ENCODE measurements at places on chromosomes 13 and 19.

GRCh38 chr13:50187352-50188029 is 172.2 kb downstream of the KCNRG start:
- DNase-seq = no peak

- no peak for DNase-seq
These were observed 373.2 kb downstream of the KCNRG start for GRCh38 chr13:50388481-50388880.

DNA sequence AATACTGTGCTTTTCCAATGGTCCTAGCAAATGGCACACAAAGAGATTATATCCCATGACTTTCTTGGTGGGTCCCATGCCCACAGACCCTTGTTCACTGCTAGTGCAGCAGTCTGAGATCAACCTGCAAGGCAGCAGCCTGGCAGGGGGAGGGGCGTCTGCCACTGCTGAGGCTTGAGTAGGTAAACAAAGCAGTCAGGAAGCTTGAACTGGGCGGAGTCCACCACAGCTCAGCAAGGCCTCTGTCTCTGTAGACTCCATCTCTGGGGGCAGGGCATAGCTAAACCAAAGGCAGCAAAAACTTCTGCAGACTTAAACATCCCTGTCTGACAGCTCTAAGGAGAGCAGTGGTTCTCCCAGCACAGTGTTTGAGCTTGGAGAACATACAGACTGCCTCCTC is 82.9 kb downstream of the ZNF737 start:
- no peak for DNase-seq

DNA sequence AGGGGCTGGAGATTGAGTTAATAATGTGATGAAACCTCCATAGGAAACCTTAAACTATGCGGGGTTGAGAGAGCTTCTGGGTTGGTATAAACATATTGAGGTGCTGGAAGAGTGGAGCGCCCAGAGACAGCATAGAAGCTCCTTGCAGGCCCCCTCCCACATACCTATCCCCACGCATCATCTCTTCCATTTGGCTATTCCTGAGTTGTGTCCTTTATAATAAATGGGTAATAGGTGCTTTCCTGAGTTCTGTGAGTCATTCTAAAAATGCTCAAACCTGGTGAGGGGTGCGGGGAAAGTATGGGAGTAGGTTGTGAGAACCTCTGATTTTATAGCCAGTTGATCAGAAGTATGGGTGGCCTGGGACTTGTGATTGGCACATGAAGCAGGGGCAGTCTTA is 14.6 kb downstream of the CCDC122 start:
- DNase-seq = no peak

DNA sequence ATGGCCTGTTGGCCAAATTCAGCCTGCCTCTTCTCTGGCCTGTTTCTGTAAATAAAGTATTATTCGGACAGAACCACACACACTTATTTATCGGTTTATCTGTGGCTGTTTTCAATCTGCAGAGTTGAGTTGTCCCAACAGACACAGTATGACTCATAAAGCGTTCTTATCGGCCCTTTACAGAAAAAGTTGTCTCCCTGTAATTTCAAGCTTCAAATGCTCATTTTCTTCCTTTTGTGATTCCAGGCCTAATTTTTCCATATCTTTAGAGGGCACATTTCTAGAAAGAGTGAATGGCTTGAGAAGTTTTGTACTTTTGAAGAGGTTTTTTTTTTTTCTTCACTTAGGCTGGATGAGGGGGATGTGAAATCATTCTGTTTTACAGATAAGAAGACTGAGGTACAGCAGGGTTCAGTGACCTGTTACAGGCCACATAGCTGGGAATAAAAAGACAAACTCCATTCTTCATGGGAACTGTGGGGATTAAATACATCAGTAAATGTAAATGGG is 440.9 kb downstream of the TSHZ3 start:
- no peak for DNase-seq

GRCh38 chr19:10670182-10670581 is 16.0 kb downstream of the ILF3 start:
- no peak for DNase-seq
